ENCODE measurements at places on chromosomes 7 and 10. TPM values are rescaled to one million over a fixed set of nuclear protein-coding genes. Genes with fewer than 3 reads are reported as not detected.

DNA sequence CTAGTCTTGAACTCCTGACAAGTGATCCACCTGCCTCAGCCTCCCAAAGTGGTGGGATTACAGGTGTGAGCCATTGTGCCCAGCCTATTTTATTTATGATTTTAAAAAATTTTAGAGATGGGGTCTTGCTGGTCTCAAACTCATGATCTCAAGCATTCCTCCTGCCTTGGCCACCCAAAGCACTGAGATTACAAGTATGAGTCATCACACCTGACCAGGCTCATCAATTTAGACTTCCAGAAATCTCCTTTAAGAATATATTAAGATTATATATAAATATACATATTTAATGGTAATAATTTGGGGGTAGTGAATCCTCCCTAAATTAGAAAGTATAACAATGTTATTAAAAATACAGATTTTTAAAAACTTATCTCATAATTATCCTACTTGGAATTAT is 29.1 kb downstream of the LAMB1 start:
- no peak overlapping the region for H3K27ac ChIP-seq
- H3K4me1 ChIP-seq: no peaks in the 10 kb centered on the region
- DNase-seq: no peak
- H3K36me3 ChIP-seq: peaks cover 98% of the 10 kb centered on the region

DNA sequence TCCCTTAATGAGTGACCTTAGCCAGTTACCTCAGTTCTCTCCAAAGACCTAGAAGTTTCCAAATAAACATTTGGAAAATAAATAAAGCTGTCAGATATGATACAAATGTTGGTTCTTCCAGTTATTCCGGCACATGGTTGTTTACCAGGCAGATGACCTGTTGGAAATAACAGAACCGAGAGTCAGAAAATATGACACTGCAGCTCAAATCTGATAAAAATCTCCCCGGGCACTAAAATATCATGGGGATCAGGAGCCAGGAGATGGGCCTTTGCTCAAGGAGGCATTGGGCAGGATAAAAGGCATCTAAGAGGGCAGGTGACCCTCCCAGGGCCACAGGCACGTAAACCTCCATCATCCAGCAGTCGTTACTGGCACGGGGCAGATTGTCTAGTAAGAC is 164.0 kb upstream of the LYZL1 start:
- no peaks in the 10 kb centered on the region for H3K36me3 ChIP-seq
- no peak overlapping the region for H3K4me3 ChIP-seq
- DNase-seq: no peak
- H3K27me3 ChIP-seq: no peaks in the 10 kb centered on the region
- no peak overlapping the region for H3K27ac ChIP-seq

DNA sequence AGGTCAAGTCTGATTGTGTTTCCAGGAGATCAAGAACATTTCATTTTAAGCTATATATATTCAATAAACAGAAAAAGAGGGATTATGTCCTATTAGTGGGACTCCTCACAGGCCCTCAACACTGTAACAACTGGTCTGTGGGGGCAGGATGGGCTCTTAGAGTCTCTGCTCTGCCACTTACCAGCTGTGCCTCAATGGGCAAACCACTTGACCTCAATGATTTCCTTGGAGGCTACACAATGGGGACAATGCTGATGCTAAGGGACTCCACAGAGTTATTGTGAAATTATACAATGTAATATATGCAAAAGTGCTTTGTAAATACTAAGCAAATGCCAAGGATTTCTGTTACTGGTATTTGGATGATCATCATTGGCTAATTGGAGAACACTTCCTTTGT is 33.2 kb upstream of the MXI1 start:
- H3K27me3 ChIP-seq: peaks cover 36% of the 10 kb centered on the region
- peaks cover 23% of the 10 kb centered on the region for H3K4me1 ChIP-seq
- no peak overlapping the region for H3K4me3 ChIP-seq
- DNase-seq: peak; percentile 24
- no peak overlapping the region for H3K27ac ChIP-seq

- peak; percentile 62 for DNase-seq
- no peak overlapping the region for H3K27ac ChIP-seq
- H3K36me3 ChIP-seq: no peaks in the 10 kb centered on the region
- peaks cover 4% of the 10 kb centered on the region for H3K4me1 ChIP-seq
- no peak overlapping the region for H3K4me3 ChIP-seq
- H3K27me3 ChIP-seq: no peaks in the 10 kb centered on the region
These were observed 118.7 kb downstream of the ICA1 start for GRCh38 chr7:8143151-8143874.

DNA sequence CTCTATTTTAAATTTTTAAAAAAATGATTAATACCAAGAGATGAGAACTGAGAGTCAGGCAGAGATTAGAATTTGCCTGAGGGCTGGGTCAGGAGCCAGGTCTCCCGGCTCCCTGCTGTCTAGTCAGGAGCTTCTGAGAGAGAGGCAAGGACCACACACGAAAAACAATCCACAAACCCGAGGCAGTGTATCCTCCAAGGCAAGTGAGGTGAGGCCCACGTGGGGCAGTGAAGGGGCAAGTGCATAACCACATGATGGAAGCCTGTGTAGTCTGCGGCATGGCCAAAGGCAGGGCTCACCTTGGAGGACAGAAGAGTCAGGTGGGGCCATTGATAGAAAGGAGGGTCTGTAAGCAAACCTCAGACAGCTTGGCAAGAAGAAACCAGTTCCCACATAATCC is 541.2 kb upstream of the FOXK1 start:
- peak; percentile 29 for DNase-seq
- no peaks in the 10 kb centered on the region for H3K36me3 ChIP-seq
- no peaks in the 10 kb centered on the region for H3K4me1 ChIP-seq
- H3K27ac ChIP-seq: no peak overlapping the region
- H3K4me3 ChIP-seq: no peak overlapping the region

DNA sequence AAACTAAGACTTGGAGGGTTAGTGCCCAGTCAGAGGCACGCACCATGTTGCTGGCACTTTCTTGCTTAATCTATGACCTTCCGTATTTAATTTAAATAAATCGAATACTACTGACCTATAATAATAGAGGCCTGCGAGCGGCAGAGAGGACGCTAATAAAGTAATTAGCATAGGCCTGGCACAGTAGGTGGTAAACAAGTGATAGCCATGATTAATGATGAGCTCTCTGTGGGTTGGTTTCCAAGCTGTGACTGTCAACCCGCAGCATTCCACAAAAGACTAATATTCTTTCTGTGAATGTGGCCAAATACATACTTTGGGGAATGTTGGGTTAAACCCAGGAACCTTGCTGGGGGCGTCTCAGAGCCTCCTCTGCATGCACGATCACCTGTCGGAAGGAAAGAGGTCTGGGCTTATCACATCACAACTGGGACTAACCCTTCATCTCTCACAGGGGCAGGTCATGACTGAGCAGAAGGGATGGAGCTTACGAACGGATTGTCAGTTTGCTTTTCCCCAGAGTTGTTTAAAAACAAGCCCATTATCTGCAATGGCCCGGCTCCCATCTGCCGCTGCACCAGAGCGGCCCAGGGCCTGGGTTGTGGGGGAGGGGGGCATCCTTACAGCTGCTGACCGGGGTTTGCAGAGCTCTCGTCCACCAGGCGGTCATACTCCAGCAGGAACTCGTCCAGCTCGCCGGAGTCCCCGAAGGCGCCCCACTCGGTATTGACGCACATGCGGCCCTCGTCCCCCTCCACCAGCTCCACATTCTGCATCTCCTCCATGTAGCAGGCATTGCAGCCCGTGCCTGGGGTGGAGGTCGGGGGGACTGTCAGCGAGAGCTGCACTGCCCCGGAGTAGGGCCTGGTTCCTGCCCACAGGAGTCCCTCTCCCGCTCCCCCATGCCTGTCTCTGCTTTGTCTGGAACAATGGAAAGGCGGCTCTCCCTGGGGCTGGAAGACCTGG is 6.2 kb upstream of the MYL7 start:
- H3K4me1 ChIP-seq: peaks cover 11% of the 10 kb centered on the region
- peak overlapping the region; percentile 83 for H3K27ac ChIP-seq
- H3K27me3 ChIP-seq: peaks cover 25% of the 10 kb centered on the region
- H3K36me3 ChIP-seq: no peaks in the 10 kb centered on the region
- peak; percentile 64 for DNase-seq

DNA sequence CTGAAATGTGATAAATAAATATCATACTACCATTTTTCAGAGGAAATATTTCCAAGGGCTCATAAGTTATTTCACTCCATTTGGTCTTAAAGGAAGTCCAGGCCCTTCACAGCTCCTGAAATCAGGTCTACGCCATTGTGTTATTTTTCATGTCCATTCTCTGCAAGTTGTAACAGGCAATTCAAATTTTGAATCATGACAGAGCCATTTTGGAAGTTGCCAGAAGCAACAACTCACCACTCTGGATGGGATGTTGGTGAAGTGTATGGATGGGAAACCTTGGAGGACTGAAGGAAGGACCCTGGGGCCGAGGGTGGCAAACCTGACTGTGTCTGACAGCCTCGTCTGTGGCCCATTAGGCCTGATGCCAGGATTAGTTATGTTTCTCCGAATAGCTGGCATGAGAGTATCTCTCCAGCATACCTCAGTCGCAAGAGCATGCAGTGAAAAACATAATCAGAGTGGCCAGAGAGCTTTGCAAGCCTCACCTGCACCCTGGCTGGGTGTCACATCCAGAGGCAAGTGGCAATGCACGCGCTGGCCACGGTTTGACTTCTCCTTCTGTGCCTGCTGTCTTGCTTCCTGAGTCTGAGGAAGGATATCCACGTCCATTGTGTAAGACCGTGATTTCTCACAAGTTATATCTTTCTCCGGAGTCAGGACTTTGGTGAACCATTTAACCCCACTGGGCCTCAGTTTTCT is 87.1 kb downstream of the NRP1 start:
- H3K4me1 ChIP-seq: peaks cover 10% of the 10 kb centered on the region
- peaks cover 77% of the 10 kb centered on the region for H3K36me3 ChIP-seq
- no peak for DNase-seq
- H3K27me3 ChIP-seq: no peaks in the 10 kb centered on the region
- H3K4me3 ChIP-seq: no peak overlapping the region

The CPA2 gene
- total RNA-seq: 0.66 TPM

The NOC3L gene
- 22.2 TPM for total RNA-seq

The GPR146 gene
- 1.4 TPM for total RNA-seq

The DPYSL4 gene
- total RNA-seq: 7.7 TPM

The IFIT1 gene
- total RNA-seq: 0.19 TPM

The LIPF gene
- total RNA-seq: not detected

The HABP2 gene
- total RNA-seq: 1.6 TPM

Measured in endodermal cell (in vitro differentiated cells).